ENCODE measurements at places on chromosomes 6 and 20.

- DNase-seq: peak; percentile 26
Measured at GRCh38 chr6:85552652-85553051, 41.0 kb downstream of the SNX14 start.

GRCh38 chr20:10369723-10370090, 64.3 kb downstream of the MKKS start:
- no peak for DNase-seq

GRCh38 chr20:9838035-9838377, 870 bp downstream of the PAK5 start:
- no peak for DNase-seq

GRCh38 chr6:38011937-38012336, 192.4 kb downstream of the ZFAND3 start:
- no peak for DNase-seq

GRCh38 chr6:81636930-81637568, 115.4 kb downstream of the TENT5A start:
- no peak for DNase-seq

- DNase-seq: no peak
Measured at GRCh38 chr20:56989516-56989915, 276.9 kb downstream of the BMP7 start.

- DNase-seq: peak; percentile 45
Measured at GRCh38 chr6:138509371-138509770, 10.1 kb upstream of the NHSL1 start.

DNA sequence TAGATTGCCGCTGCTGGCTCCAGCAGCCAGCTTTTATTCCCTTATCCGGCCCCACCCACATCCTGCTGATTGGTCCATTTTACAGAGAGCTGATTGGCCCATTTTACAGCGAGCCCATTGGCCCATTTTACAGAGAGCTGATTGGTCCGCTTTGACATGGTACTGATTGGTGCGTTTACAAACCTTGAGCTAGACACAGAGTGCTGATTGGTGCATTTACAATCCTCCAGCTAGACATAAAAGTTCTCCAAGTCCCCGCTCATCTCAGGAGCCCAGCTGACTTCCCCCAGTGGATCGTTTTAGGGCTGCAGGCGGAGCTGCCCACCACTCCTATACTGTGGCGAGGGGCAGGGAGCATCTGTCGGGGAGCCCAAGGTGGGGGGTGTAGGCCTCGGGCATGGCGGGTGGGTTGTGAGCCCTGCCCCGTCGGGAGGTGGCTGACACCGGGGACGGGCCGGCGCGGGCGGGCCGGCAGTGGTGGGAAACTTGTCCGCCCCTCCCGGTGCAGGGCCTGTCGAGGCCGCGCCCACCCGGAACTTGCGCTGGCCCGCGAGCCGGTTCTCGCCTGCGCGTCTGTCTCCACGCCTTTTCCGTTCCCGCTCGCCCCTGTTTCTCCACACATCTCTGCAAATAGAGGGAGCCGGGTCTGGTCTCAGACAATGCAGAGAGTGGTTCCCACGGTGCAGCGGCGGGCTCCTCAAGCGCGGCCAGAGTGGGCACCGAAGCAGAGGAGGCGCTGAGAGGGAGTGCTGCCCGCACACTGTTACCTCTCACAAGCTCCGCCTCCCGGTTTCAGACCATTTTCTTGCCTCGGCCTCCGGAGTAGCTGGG, 86.1 kb upstream of the STMND1 start:
- peak; percentile 31 for DNase-seq

DNA sequence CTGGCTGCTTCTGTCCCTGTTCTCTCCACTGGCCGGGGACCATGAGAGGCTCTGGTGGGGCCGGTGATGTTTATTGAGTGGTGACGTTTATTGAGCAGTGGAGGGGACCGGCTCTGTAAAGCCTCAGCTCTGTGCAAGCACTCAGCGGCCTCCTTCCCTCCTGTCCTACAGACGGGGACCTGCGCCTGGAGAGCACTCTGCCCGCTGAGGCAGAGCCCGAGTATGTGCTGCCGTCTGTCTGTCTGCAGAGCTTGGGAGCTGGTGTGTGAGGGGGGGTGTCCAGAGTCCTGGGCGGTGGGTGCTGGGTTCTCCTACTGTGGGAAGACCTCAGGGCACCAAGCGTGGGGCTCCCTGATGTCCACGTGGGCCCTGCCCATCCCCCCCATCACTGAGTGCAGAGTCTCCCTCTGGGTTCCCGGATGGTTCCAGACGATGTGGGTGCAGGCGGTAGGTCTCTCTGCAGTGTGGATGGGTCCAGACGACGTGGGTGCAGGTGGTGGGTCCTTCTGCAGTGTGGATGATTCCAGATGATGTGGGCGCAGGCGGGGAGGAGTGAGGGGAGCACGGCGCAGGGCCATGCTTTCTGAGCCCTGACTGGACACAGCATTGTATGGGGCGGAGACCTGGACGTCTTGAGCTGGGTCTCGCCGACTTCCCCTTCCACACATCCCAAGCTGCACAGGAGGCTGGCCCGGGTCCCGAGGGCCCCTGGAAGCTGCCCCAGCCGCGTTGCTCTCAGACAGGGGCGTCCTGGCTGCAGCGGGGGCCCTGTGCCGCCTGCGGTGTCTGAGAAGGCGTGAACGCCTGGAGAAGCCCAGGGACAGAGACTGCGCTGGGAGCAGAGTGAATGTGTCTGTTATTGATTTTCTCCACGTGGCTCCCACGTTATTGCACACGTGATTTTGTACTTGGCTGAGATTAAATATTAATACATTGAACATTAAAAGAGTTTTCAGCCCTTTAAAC, 14.9 kb upstream of the BHLHE23 start:
- no peak for DNase-seq

DNA sequence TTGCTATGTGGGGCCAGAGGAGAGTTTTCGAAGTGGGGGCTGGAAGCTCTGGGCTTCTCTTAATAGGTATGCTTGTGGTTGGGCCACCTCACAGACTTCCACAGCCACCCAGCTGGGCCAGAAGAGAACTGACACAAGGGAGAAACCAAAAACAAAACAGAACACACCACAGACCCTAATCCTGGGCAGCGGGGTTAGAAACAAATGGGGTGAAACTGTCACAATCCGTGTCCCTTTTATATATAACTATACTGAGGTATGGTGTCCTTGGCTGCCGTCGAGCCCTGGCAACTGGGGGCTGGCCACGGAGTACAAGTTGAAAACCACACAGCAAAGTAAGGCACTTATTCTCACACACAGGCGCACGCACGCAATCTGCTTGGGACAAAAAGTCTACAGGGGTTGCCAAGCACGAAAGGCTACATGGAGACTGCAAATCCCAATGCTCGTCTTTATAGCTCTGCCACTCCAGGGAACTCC, 78.3 kb downstream of the TRAM2 start:
- DNase-seq: no peak

DNA sequence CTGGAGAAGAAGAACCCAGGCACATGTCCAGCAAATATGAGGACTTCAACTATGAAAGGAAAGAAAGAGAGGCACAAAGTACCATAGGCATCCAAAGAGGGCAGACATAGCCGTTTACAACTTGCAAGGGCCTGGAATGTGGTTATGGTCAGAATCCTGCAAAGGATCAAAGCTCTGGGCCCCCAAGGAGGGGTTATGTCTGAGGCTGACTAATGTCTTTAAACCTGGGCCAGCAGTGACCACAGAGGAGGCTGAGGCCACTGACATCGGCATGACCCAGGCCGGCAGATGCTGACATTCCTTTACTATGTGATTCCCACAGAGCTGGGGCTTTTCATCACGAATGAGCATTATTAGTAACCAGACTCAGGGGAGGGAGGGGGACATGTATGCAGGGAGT, 861.1 kb downstream of the DHX35 start:
- no peak for DNase-seq

GRCh38 chr20:41697861-41698559, 79.8 kb upstream of the CHD6 start:
- peak; percentile 34 for DNase-seq

DNA sequence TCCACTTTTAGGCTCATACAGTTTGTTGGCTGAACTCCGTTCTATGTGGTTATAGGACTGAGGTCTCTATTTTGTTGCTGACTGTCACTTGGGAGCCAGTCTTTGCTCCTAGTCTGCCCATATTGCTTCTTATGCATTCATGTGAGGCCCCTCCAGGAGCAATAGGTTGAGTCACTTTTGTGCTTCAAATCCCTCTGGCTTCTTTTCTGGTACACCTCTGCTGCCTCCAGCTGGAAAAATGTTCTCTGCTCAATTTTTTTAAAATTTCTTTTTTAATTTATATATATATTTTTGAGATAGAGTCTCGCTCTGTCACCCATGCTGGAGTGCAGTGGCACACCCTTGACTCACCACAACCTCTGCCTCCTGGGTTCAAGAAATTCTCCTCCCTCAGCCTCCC, 42.7 kb upstream of the NOX3 start:
- no peak for DNase-seq

DNA sequence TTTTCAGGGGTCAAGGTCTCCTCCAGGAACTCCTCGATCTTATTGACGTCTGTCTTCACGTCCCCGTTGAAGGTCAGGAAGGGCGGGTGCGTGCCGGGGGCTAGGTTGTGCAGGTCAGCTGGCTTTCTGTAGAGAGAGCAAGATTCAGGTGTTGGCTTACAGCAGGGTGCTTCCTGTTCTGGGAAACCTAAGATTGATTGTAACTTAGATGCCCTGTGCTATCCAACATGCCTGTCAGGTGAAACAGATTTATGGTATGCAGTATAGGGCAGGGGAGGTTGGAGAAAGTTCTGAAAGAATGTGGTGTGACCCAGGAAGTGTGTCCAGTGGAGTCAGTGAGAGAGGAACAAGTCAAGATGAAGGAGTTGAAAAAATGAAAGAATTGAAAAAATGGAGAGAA, 66.4 kb downstream of the CLIC5 start:
- DNase-seq: no peak

DNA sequence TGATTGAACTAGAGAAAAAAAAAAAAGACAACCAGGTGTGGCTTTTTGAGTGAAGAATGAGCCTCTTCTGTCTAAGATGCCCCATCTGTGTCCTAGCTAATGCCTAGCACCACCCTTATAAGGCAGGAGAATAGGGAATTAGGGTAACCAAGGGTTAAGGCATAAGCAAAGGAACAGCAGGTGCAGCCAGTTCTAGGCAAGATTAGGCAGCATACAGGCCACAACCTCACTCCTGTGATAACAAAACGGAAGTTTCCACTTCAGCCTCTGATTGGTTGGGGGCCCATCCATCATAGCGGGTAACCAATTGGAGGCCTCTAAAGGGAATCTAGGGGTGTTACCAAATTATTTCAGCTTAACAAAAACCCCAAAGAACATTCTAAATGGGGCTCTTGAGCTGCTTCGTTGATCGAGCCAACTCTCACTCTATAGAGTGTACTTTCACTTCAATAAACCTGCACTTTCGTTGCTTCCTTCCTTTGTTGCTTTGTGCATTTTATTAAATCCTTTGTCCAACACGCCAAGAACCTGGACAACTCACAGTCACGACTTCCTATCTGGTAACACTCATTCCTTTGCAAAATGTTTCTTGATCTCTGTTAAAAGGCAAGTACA, 61.9 kb upstream of the TAGAP start:
- DNase-seq: peak; percentile 62

DNA sequence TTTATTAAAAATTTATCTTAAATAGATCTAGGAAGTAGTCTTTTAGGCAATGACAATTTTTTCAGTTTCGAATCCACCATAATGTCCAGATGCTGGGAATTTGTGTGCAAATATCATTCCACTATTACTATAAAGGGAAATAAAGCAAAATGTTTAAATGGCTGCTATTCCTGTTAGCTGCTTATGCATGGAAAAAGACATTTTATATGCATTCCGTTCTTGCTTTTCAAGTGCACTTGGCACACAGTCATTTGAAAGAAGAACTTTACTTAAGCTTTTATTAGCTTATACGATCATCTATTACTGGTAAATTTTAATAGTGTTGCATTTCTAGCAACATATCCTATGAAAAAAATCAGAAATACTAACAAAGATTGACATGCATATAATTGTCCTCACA, 42.0 kb downstream of the PRL start:
- DNase-seq: no peak

- no peak for DNase-seq
Measured at GRCh38 chr6:92682516-92683398, 736.6 kb downstream of the EPHA7 start.

DNA sequence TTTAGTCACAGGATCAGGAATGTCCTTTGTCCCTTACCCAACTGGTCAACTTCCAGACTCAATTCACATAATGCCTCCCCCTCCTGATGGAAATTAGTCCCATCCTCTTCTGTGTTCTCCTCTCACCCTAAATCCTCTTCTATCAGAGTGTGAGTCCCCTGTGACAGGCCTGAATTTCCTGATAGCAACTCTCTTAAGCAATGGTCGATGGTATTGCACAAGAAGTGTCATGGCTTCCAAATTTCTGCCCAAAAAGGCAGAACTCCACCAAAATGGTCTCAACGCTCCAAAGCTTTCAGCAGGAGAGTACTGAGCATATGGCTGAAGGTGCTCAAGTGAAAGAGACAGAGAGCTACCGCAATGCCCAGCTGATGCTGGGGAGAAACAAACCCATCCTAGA, 2.4 kb downstream of the PREP start:
- DNase-seq: no peak

DNA sequence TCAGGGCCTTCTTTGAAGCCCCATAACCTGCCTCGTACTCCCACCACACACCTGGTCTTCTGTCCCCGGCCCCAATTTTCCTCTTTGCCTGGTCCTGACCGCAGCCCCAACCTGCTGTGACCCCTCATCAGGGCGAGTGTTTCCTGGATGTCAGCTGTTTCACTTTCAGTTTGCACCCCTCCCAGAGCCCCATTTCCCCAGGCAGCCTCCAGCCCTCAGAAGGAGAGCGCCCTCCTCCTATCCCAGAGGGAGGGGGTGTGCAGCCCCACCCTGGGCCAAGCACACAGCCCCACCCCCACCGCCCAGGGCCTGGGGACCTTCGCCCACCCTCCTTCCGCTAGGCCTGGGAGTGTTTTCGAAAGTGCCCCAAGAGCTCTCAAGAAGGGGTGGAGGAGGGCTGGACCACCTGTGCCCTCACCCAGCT, 1.5 kb downstream of the BAK1 start:
- no peak for DNase-seq

DNA sequence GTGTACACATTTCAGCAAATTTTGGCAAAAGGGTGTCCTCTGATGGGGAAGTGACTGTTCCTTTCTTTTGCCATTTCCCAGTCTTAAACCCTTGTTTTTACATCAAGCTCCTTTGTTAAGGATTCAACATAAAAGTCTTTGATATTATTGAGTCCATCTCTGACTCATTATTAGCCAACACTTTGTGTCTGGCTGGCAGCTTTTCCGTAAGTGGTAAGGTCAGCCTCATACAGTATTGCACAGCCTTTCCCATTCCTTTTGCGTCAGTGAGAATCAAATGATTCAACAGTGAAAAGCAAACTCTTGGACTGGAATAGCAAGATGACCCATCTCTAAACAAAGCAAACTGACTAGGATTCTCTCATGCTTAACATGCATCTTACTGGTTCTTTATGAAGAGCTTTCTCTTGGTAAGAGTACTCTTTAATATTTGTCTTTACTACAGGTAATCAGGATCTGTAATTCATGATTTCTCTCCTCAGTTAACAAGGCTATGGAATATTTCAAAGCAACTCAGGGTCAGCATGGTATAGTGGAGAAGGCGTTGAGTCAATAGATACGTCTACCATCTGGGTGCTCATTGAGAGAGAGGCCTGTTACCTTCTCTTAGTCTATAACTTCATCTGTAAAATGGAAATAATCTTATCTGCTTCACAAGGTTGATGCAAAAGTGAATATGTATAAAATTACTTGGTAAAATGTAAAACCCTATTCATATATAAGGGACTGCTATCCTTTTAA, 183.6 kb downstream of the PRL start:
- no peak for DNase-seq

GRCh38 chr6:11514672-11515071, 22.9 kb upstream of the TMEM170B start:
- DNase-seq: no peak

Data from iPS-NIHi11 (cell line).